Stimulated activated CD8-positive, alpha-beta memory T cell treated with anti-CD3 and anti-CD28 coated beads, Interleukin-4, amount 100 ng/mL, for 1 hour (primary cell): ENCODE measurements at places on chromosomes 5 and 9.

GRCh38 chr9:137357166-137357565 lies 55.1 kb upstream of the NRARP start:
- DNase-seq = no peak

DNA sequence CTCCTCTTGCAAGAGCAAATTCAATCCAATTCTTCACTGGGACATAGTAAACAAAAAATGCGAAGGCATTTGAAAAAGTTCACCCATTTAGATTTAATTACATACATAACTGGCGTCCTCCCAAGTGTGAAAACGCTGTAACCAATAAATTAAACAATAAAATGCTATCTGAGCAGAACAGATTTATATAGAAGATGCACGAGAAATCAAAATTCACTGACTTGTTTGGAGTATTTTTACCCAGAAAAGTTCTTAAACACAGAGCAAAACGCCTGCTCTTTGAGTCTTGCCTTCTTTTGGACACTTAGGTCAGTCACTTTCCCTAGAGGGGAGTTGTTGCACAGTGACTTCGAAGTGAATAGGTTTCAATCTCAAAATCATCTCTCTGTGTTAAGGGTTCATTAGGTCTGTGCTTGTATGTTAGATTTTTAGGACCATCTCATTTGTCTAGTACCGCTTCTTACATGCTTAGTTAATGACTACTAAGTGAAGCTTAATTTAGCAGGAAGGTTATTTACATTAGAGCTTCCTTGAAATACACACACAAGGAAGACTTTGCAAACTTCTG lies 1.9 kb downstream of the ALDH1A1 start:
- DNase-seq = no peak

GRCh38 chr5:36703245-36703860 lies 96.9 kb downstream of the SLC1A3 start:
- no peak for DNase-seq

- DNase-seq = no peak
Measured at GRCh38 chr5:37054391-37054790, 177.8 kb downstream of the NIPBL start.
